ENCODE measurements at places on chromosomes 16 and 17.

- DNase-seq, result no peak
Measured at GRCh38 chr16:57115514-57116182, 23.3 kb downstream of the CPNE2 start.

DNA sequence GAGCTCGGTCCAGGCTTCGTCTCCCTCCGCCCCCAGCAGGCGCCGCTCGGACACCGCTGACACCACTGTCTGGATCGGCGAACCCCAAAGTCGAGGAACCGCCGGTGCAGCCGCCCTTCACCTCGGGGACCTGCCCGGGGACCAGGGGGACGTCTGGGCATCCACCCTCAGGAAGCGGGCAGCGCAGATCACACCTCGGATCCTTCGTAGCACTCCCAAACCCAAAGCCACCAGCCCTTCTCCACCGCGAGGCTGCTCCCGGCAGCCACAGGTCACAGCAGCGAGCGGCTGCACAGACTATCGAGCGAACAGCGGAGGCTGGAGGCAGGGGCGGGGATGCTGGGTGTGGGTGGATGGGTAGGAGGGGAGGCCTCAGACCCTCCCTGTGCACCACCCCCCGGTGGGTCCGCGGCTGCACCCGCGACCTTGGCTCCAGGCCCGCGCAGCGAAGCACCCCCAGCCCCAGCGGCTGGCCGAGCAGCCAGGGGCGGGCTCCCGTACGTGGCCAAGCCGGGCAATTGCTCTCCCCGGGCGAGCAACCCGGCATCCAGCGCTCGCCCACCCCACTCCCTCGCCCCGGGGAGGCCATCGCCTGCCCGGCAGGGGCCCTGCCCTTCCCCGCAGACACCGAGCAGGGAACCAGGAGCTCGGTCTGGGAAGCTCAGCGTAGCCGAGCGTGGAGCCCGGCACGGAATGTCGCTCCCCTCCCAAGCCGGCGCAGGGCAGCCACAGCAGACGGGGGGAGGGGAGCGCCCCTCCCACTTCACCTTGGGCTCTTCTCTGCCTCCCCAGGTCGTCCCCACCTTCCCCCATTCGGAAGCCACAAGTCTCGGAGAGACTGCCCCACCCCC is 1.0 kb downstream of the SDK2 start:
- DNase-seq, result no peak

DNA sequence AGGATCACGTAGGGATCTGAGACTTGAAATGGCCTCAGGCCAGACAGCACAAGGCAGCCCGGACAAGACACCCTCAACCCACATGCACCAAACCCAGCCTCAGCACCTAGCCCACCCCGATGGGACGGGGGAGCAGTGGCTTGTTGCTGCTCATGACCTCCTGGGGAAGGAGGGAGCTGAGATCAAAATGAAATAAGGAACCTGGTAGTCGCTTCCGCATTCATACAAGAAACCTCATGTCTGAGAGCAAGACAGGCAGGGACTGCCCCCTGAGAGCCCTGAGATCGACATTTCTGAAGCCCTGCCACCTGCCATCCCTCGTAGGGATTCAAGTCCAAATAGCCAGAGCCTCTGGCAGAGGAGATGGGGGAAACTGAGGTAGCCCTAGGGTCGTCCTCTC is 5.7 kb upstream of the CEP131 start:
- DNase-seq, result no peak

DNA sequence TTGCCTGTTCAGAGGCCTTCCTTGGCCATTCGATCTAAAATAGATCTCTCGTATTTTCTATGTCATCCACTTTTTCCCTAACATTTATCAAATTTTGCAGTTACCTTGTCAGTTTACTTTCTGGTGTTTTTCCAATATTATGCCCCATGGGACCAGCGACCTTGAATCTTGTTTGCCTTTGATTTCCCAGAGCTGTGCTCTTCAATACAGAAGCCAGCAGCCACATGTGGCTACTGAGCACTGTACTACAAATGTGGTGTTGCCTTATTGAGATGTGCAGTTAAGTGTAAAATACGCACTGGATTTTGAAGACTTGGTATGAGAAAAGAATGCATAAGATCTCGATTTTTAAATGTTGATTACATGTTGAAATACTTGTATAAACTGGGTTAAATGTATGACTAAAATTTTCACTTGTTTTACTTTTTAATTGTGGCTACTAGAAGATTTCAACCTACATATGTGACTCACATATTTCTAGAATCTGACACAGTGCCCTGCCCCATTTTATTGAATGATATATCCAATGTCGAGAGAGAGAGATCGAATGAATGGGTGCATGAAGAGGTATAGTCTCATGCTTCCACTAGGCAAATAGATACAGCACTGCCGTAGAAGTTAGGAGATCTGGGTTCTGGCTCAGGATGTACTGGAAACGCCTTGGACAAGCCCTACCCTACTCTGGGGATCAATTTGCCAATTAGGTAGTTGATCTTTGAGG is 824 bp upstream of the PSME3 start:
- DNase-seq, result no peak

GRCh38 chr16:82456683-82457082 is 170.1 kb upstream of the CDH13 start:
- peak; percentile 4 for DNase-seq

GRCh38 chr17:8436844-8437171 is 1.1 kb downstream of the NDEL1 start:
- DNase-seq, result no peak

- DNase-seq, result no peak
Measured at GRCh38 chr17:62626719-62627218, 701 bp upstream of the MRC2 start.

- no peak for DNase-seq
Measured at GRCh38 chr16:52227851-52228250, 319.1 kb downstream of the TOX3 start.

DNA sequence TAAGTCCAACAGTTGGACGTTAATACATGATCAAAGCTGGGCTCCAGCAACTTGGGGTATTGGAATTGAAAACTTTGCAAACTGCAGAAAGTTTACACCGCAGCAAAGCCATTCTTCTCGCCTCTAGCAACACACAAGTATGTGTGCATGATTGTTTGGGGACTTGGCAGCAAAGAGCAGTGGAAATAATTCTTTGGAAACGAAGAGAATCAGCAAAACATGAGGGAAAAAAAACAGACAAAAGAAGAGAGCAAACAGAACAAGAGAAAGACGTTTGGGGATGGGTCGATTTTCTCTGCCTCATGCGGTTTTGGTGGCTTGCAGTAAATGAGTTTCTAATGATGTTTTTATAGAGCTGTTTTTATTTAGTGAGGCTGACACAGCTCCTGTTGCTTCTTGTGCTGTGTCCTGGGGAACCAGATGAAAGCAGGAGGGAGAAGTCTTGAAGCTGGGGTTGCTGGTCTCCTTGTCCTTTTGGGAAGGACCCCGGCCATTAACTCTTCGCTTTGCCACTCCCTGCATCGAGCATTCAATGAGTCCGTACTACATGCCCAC is 502.9 kb downstream of the GRIN2A start:
- DNase-seq, result no peak

- DNase-seq, result no peak
Measured at GRCh38 chr16:6698548-6698947, 634.1 kb upstream of the RBFOX1 start.

- DNase-seq, result no peak
Measured at GRCh38 chr17:3681057-3681456, 12.4 kb downstream of the EMC6 start.

DNA sequence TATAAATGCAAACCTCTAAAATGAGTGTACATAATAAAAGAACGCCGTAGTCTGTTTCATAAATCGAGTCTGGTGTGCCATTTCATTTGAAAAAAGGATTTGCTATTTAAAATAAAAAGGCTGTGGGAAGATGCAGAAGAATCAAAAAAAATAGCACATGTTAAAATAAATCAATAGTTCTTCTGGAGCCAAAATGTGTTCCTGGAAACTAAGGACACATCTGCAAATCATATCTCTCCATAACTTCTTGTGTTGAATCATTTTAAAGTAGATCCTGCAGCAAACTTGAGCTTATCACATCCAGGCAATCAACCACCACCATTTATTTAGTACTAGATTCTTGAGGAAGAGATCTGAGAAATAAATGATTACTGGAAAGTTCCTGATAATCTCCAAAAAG is 29.0 kb downstream of the XPO6 start:
- DNase-seq, result no peak

DNA sequence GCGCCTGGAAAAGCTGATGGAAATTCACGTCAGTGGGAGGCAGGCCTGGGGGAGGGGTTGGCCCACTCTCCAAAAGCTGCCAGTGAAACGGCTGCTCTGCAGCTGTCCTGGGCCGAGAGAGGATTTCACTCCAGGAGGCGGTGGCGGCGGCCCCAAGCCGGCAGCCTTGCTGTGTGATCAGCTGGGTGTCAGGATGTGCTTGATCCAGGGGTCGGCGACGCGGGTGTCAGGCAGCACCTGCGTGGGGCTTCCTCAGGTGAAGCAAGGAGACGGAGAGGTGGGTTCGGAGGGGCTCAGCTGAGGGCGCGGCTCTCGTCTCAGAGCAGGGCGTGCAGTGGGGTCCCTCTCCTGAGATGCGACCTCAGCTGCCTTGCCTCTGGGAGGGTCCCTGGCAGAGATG is 7.0 kb downstream of the CBFA2T3 start:
- DNase-seq, result no peak

GRCh38 chr17:56085576-56086267 is 67.6 kb upstream of the ANKFN1 start:
- no peak for DNase-seq

DNA sequence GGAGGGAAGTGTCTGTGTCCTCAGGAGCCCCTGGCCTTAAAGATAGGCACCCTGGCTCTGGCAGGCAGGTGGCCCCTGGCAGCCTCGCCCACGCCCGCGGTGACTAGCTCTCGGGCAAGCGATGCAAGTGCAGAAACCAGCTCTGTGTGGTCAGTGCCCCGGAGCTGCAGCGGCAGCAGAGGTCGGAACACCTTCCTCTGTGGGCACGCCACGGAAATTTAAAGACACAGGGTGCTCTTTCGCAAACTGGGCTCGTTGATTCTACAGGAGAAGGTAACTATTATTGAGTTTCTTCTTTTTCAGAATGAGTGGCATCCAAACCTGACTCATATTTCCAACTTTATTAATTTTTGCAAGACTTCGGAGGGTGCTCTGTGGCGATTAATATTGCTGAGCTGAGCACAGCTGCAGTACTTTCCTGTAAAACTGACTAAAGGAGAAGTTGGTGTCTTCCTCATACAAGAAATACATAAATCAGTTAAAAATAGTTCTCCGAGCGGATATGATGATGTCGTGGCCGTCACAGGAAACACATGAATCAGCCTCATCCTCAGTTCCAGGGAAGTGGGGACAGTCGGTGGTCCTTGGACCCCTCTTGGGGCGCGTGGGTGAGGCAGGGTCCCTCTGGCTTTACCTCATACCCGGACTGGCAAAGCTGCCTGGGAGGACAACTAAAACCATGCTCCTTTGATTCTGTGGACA is 120.2 kb downstream of the METRNL start:
- DNase-seq, result peak; percentile 54

DNA sequence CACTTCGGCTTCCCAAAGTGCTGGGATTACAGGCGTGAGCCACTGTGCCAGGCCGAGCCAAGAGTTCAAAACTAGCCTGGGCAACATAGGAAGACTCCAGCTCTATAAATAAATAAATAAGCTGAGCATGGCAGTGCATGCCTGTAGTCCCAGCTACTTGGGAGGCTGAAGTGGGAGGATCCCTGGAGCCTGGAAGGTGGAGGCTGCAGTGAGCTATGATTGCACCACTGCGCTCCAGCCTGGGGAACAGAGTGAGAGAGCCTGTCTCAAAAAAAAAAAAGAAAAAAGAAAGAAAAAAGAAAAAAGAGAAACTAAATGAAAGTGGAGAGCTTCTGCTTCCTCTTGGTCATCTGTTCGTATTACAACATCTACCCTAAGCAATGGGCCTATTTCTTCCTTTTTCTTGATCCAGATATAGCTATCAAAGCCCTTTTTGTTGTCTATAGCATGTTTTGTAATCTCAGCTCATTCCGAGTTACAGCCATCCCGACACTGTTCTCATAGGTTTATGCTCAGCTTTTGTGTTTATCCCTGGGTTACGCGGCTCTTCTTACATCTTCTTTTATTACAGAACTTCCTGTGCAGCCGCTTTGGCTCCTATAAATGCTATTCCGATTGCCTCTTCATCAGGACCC is 14.1 kb upstream of the MAPK3 start:
- no peak for DNase-seq

- DNase-seq, result no peak
Measured at GRCh38 chr16:85974428-85975375, 75.7 kb downstream of the IRF8 start.

DNA sequence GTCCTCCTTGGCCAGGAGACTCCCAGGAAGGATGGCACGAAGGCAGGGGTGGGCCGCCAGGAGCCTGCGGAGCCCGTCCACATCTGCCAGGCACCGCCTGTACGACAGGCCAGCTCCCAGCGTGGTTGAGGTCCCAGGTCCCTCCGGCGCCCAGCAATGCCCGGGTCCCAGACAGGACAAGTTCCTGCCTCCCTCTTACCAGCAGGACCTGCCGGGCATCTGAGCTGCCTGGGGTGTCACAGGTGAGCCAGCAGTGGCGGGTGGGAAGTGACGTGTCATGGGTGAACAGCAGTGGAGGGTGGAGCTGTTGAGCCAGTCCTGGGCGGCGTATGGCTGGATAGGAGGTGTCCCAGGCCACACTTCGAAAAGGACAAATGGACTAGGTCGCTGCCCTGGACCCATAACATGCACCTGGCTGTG is 15.7 kb upstream of the BAHCC1 start:
- no peak for DNase-seq

DNA sequence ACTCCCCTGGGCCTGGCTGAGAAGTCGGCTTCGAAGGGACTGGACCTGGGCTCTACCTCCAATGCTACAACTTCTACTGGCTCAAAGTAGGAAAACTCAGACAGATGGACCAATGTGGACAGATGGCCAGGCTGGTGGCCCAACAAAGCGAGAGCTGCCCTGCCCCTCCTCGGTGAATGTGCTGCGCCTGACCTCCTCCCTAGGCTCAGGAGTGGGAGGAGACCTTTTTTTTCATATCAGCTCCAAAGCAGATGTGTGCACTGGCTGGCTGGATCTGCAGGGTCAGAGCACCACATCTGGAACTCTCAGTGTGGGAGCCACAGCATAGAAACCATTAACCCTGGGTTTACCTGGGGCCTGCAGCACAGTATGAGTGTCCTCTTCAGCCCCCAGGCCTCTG is 20.8 kb downstream of the ATP6V0D1 start:
- no peak for DNase-seq

GRCh38 chr16:1377406-1378010 is 25.8 kb downstream of the GNPTG start:
- DNase-seq, result no peak

Data from activated CD4-positive, alpha-beta T cell treated with anti-CD3 and anti-CD28 coated beads for 24 hours (primary cell).